CD4-positive, CD25-positive, alpha-beta regulatory T cell (primary cell): ENCODE measurements at places on chromosomes 3 and 15. TPM values are rescaled to one million over a fixed set of nuclear protein-coding genes. Genes with fewer than 3 reads are reported as not detected.

SUCNR1 gene
- 0.17 TPM for total RNA-seq

GRCh38 chr3:178915365-178915764 is 156.2 kb downstream of the ZMAT3 start:
- H3K36me3 ChIP-seq: no peaks in the 10 kb centered on the region
- DNase-seq: no peak
- H3K4me3 ChIP-seq: no peak overlapping the region
- H3K4me1 ChIP-seq: no peaks in the 10 kb centered on the region

GRCh38 chr3:31185062-31185357 is 290.5 kb upstream of the GADL1 start:
- no peaks in the 10 kb centered on the region for H3K27me3 ChIP-seq
- no peak for DNase-seq
- H3K4me1 ChIP-seq: no peaks in the 10 kb centered on the region
- no peaks in the 10 kb centered on the region for H3K36me3 ChIP-seq
- no peak overlapping the region for H3K4me3 ChIP-seq
- H3K27ac ChIP-seq: no peak overlapping the region

VILL gene
- total RNA-seq: 24.0 TPM

CKMT1B gene
- total RNA-seq: not detected

SLC51B gene
- total RNA-seq: not detected
